HuH-7.5 (cell line): ENCODE measurements at places on chromosomes 2 and 18.
A peak's percentile ranks its signal among the peaks of the same experiment; 100 is the strongest.

GRCh38 chr2:193929131-193929530, 1727.9 kb upstream of the SLC39A10 start:
- DNase-seq, result no peak

DNA sequence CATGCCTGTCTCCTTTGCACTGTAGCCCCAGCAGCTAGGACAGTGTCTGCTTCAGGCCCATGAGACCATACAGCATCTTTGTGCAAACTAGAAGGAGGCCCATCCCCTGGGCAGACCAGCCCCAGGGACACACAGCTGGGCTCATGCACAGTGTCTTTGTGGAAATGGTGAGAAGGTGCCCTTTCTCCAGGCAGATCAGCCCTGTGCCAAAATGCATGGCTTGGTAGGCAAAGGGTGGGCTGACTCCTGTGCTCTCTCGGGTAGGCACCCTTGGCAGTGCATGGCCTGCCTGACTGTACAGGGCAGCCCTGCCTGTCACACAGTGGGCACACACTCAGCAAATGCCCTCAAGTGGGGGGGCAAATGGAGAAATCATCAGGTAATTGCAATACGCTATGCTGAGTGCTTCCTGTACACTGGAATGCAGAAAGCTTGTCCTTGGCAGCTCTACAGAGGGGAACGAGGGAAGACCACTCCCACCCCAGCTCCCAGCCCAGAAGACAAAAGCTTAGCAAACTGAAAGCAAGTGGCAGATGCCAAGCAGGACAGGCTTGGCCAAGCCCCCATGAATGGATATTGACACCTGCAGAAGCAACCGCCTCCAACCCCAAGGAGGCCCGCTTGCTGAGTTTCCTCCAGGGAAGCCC, 21.6 kb downstream of the TNS1 start:
- no peak for DNase-seq

DNA sequence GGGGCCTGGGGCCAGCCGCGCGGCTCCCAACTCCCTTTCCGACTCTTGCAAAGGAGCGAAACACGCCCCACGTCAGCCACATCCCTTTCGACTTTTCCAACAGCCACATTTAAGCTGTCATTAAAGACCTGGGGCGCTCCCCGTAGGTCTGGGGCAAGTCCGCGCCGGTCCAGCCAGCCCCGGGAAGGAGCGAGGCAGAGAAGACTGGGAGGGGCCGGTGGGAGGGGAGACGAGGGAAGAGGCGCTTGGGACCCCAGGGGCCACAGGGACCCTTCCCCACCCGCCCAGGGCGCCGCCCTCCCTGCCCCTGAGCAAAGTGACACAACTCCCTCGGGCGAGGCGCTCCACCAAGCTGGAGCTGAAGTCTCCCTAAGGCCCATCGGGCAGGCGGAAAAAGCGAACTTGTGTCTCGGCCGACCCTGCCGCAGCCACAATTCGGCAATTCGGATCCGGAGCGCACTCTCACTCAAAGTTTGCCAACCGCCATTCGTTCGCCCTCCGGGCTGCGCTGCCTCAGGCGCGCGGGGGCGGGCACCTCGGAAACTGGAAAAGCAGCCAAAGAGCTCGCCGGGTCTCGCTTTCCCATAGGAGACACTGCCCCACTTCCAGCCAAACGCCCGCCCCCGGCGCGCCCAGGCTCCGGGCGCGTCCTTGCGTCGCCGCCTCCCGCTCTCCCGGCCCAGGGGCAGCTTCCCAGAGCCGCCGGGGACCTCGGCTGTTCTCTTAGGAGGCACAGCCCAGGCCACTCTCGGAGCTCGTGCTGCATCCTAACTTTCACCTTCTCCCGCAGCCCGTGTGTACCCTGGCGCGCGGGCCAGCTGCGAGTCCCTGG, 1.1 kb upstream of the KCTD1 start:
- DNase-seq, result peak; percentile 40

GRCh38 chr2:39728941-39729351, 50.1 kb downstream of the THUMPD2 start:
- no peak for DNase-seq

GRCh38 chr2:224982226-224982625, 60.0 kb downstream of the DOCK10 start:
- DNase-seq, result no peak

DNA sequence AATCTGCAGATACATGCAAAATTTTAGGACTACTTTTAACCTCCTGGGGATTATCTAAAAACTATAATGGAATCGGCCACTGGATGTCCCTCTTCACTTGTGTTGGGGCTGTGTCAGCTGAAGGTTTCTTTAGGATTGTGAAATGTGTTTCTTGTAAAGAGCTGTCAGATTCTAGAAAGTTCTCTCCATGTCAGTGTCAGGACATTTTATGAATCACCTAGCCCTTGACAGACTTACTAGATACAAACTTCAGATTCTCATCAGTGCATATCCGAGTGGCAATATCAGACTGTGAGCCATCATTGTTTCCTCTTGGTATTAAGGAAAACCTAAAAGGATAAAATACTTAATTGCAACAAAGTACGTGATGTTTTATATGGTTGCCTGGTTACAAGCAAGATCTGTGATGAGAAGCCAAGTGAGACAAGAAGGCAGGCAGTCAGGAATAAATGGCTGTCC, 107.3 kb downstream of the CPS1 start:
- no peak for DNase-seq

GRCh38 chr2:15673919-15674636, 82.4 kb downstream of the DDX1 start:
- DNase-seq, result peak; percentile 67

GRCh38 chr2:10356439-10356811, 53.7 kb downstream of the HPCAL1 start:
- no peak for DNase-seq

DNA sequence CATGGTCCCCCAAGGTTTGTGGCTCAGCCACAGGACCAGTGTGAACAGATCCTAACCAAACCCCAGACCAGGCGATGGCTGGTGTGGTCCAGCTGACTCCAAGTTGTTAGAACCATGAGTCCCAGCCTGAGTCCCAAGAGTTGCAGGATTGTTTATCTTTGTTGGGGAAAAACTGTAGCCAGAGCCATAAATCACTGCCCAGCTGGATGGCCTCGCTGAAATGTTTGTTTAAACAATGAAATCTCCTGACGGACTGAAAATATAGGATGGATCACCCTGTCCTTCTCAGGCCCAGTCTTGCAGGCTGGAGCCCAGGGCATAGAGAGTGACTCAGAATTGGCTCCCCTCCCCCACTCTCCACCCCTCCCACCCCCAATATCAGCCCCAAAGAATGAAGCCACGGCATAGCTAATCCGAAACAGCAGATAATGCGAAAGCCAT, 36.4 kb downstream of the PKDCC start:
- DNase-seq, result peak; percentile 47

- no peak for DNase-seq
These were observed 57.6 kb downstream of the SFXN5 start for GRCh38 chr2:73013936-73014335.

- no peak for DNase-seq
These were observed 11.2 kb downstream of the ASPRV1 start for GRCh38 chr2:69950241-69950640.
